GM03348 (cell line): ENCODE measurements at places on chromosomes 4 and X.
A peak's percentile ranks its signal among the peaks of the same experiment; 100 is the strongest.

GRCh38 chr4:94116842-94117241 lies 90.8 kb upstream of the SMARCAD1 start:
- no peak for DNase-seq

GRCh38 chr4:3773552-3774001 lies 7.4 kb downstream of the ADRA2C start:
- DNase-seq, result no peak

DNA sequence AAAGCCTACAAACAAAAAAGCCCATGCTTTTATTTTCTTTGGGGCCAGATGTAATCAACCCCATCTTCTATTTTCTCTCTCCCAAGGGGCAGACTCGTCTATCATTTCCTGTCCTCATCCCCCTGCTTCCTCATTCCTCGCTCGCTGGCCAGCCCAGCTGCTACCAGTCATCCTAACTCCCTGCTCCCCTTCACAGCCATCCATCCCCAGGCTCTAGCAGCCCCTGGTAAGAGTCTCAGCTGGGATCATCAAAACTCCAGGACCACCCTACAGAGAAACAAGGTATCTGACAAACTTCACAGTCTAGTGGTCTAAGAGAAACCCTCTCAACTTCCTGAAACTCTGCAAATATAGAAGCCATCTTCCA lies 23.6 kb downstream of the SH3KBP1 start:
- DNase-seq, result peak; percentile 28

GRCh38 chr4:3340038-3340699 lies 47.3 kb downstream of the RGS12 start:
- no peak for DNase-seq

DNA sequence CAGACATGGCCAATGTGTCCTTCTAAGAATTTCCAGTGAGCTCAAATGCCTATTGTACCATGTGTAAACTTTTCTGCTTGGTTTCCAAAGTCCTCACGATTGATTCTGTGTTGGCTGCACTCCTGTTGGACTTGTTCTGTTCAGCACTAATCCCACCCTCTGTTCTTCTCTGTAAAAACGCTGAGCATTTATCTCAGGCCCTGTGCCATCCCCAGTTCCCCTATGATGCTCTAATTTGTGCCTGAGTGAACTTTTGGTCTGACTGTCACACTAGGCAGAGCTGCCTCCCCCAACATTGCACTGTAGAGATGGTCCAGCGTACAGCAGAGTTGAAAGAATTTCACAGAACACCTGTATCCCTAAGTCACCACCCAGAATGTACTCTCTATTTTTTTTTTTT lies 76.1 kb upstream of the STS start:
- DNase-seq, result no peak
